Muscle of leg (tissue), 16 donors: ENCODE measurements at places on chromosomes 12 and 14. TPM values are rescaled to one million over a fixed set of nuclear protein-coding genes. Genes with fewer than 3 reads are reported as not detected.
A peak's percentile ranks its signal among the peaks of the same experiment; 100 is the strongest.

GRCh38 chr14:101559624-101560533, 1.4 kb upstream of the DIO3 start:
- peak; percentile 60 for DNase-seq

GRCh38 chr14:50801706-50802105, 29.3 kb downstream of the NIN start:
- DNase-seq = no peak

GRCh38 chr12:73935817-73936216, 601.8 kb upstream of the ATXN7L3B start:
- DNase-seq = peak; percentile 9

DNA sequence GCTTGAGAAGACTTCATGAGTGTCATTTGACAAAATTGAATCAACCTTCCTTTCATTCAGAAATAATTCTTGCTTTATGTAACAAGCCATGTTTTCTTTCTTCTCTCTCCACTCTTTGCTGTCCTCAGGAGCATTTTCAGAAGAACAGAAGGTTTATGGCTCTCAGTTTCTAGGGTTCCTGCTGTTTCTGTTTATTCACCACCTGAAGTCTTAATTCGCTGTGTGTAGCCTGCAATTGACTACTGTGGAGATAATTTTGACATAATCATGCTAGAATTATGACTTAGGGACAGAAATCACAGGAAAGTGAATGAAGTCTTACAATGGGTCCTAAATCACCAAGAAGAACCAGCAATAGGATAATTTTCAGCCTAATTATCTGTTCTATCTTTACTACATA, 7.2 kb upstream of the PLEKHG7 start:
- DNase-seq = no peak

DNA sequence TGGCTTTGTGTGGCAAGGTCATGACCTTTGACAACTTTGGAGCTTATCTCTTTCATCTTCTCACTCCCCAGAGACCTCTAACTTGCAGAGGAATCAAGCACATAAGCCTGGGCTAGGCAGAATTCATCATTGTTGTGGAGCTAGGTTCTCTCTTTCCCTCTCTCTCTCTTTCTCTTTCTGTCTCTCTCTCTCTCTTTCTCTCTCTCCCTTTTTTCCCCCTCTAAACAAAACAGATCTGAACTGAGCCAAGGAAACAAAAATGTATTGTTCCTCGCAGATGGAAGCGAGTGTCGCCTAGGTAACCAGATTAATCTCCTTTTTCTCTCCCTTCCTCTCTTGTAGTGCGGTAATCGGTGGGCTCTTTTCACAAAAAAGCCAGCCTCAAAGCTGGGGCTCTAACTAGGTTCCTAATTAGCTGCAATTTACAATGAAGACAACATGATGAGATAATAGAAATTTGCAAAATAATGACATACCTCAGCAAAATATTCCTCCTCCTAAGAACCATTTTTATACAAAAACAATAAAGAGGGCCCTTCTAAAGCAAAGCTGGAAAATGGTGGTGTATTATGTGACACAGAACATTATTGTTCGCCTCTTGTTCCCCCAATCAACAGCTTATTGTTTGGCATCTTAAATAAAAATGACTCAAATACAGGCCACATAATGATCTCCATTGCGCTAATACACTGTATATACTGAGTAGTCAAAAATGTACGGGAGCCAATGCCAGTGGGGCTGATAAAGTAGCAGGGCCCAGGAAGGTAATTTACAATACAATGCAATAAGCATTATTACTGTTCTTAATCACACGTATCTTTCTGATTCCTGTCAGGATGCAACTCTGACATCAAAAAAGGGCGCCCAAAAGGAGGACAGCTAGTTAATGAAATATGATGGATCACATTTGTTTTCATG, 65.7 kb upstream of the SOX5 start:
- DNase-seq = no peak

- no peak for DNase-seq
Observed at GRCh38 chr12:23303220-23303619, 646.2 kb downstream of the SOX5 start.

DNA sequence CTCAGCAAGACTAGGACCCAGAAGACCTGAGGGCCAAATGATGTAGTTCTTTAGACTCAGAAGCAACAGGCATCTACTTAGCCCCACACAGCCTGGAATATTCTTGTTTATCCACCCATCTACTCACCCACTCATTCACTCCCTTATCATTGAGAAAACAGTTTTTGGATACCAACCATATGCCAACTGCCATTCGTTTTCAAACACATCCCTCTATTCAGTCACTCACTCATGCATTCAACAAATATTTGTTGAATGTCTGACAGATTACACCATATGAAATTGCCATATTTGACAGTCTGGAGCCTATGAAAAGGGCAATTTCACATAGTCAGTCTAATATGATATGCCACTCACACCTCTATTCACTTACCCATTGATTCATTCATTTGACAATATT, 103.2 kb downstream of the NT5DC3 start:
- DNase-seq = no peak

DNA sequence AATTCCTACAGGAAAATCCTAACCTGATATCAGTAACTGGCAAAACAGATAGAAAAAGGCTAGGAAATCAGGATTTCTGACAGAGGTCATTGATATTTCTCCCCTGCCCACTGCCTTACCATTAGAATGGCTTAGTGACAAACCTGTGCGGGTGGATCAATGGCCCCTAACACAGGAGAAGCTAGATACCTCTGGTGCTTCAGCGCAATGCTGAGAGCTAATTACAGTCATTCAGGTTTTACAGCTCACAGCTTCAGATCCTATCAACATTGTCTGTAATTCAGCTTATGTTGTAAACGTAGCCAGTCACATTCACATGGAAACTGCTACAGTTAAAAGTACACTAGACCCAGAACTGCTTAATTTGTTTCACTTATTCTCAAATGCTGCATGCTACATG, 17.4 kb upstream of the SLC10A1 start:
- no peak for DNase-seq

DNA sequence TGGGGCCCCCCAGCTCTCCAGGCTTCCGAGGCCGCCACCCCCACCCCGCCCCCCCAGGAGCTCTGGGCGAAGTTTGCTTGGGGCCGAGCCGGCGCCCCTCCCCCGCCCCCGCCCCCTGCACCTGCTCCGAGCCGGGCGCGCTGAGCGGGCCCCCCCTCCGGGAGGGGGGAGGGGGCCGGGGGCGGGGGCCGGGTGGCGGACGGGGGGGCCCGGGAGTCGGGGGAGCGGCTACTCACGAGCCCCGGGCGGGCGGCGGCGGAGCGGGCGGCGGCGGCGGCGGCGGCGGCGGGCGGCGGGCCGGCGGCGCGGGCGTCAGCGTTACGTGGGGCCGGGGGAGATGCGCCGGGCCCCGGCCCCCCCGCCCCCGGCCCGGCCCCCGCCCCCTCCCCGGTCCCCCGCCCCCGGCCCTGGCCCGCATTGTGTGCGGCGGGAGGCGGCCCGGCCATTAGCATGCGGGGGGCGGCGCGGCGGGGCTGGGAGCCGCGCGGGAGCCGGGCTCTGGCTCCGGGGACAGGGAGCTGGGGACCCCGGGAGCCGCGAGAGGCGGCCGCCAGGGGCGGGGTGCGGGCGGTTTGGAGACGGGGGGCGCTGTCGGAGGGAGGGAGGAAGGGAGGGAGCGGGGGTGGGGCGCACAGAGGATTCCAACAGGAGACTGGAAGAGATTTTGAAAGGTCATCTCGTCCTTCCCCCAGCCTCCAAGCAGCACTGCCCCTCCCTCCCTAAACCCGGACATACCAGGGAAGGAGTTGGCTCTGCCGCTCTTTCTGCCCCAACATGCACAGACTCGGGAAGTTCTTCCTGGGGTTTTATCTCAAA, at the start of gene ZNF219:
Gene ZNF219, minus strand, starts transcription at position 580 of the 816 bp plus-strand sequence. CDS start 5,064 bp downstream, outside the sequence.
- peak; percentile 77 for DNase-seq

NOS1 gene
- polyA plus RNA-seq = 0.09 TPM

ASCL1 gene
- polyA plus RNA-seq = not detected

PFDN5 gene
- 493 TPM for polyA plus RNA-seq

PZP gene
- polyA plus RNA-seq = 0.33 TPM

SDSL gene
- polyA plus RNA-seq = 1.8 TPM

MYF5 gene
- 34.7 TPM for polyA plus RNA-seq

HOXC12 gene
- polyA plus RNA-seq = 0.09 TPM

TMEM132D gene
- 0.63 TPM for polyA plus RNA-seq

DAAM1 gene
- polyA plus RNA-seq = 37.4 TPM
